ENCODE measurements at places on chromosomes 2 and 18. TPM values are rescaled to one million over a fixed set of nuclear protein-coding genes. Genes with fewer than 3 reads are reported as not detected.

Gene NTSR2
- not detected for total RNA-seq

Gene HOXD13
- not detected for total RNA-seq

Gene MSTN
- 0.38 TPM for total RNA-seq

Gene CDK15
- total RNA-seq: not detected

Gene LIMS2
- 6.1 TPM for total RNA-seq

Gene CCDC148
- 4.6 TPM for total RNA-seq

DNA sequence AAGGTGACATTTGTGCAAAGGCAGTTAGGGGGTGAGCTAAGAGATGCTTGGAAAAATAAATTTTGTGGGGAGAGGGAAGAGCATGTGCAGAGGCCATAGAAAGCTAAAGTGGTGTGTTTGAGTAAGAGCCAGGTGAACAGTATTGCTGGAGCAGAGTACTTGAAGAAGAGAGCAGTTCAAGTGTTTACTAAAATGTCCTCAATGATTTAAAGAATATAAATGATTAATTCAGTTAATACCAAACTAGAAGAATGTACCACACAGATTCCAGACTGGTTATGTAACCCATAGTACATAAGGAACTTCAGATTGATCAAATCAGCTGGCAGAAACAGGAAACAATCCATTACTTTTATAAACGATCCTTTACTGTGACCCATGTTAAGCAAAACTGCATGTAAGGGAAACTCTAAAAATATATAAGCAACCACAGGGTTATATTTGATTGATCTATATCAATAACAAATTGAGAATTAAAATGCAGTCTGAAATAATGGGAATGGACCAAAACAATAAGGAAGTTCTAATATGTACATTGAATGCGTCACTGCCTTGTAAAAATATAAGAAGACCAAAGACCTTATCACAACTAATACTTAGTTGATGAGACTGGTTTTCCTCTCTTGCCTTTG is 76.9 kb downstream of the LDAH start:
- DNase-seq: no peak

- DNase-seq: no peak
Observed at GRCh38 chr2:201600906-201601305, 42.4 kb downstream of the TMEM237 start.

DNA sequence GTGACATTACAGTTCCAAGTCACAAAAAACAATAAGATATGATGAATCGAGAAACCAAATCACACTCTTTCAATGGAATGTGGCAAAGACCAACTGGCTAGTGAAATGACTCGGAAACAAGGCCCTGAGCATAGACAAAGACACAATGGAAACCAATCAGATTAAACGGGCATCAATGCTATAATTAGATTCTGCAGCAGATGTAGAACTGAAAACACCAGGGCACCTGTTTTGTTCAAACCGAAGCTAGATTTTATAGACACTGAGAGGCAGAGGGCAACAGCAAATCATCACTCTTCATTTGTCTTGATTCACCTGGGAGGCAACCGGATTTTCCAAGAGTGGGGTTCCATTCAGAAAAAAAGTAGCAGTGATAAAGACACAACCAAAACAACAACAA is 92.8 kb upstream of the BARD1 start:
- no peak for DNase-seq

DNA sequence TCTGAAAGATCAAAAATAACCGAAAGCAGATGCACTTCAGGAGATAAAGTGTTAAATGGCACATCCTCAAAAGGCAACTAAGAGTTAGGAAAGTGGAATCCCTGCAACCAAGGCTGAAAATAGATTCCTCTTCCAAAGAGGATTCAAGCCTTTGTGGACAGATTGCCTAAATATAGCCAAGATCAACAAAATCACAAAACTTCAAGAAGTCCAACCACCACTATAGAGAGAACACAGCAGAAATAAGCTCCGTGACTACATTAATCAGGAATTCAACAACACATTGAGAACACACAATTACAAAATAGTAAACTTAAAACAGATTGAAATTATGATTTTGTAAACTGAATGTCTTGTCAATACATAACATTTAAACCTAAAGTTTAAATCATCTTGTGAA is 165.7 kb downstream of the LNPK start:
- no peak for DNase-seq

Data from progenitor cell of endocrine pancreas (in vitro differentiated cells).